Activated T-cell treated with anti-CD3 and anti-CD28 coated beads for 24 hours (primary cell): ENCODE measurements at places on chromosomes 7 and 10.

DNA sequence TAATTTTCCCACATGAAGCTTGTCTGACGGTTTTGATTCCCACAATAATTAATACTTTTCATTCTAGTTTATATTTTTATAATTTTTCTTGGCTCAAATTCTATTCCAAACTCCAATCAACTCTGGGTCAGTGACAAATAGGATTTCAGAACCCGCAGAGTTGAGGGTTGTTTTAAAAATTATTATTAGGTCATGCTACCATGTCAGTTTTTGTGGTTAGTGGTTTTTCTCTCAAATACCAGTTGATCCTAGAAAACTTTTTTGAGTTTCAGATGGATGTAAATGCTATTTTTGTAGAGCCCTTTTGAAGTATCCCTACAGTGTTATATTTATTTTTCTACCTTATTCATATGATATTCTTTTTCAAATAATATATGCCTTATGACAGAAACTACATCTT, 237.4 kb downstream of the SEMA3D start:
- DNase-seq = no peak

DNA sequence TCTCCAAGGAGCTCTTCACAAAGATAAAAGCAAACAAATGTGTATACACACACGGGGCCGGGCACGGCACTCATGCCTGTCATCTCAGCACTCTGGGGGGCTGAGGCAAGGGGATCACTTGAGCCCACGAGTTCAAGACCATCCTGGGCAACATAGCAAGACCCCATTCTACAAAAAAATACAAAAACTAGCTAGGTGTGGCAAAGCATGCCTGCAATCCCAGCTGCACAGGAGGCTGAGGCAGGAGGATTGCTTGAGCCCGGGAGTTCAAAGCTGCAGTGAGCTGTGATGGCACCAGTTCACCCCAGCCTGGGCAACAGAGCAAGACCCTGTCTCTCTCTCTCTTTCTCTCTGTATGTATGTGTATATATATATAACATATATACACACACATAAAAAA, 22.3 kb downstream of the TTYH3 start:
- DNase-seq = no peak

GRCh38 chr7:116100626-116101025, 70.1 kb upstream of the TFEC start:
- DNase-seq = no peak

DNA sequence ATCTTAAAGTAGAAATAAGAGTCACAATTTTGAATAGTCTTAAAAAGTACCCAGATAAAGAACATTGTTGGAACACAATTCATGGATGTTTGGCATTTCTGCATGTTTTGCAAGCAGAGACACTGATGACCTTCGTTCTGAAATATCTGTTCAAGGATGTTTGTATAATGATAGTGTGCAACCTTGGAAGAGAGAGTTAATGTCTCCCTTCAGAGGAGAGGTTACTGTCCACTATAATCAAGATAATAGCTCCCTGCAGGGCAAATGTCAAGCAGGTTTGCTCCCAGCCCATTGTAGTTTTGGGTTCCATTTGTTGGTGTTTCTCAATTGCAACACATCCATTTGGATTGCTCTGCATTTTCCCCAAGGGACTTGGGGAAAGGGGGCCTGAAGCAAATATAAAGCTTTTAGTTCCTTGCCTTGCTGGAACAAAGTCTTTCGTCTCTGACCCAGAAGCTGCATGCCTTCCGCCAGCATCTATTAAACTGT, 45.2 kb downstream of the COL1A2 start:
- DNase-seq = no peak

GRCh38 chr10:92834331-92834730, 14.0 kb upstream of the EXOC6 start:
- DNase-seq = no peak

DNA sequence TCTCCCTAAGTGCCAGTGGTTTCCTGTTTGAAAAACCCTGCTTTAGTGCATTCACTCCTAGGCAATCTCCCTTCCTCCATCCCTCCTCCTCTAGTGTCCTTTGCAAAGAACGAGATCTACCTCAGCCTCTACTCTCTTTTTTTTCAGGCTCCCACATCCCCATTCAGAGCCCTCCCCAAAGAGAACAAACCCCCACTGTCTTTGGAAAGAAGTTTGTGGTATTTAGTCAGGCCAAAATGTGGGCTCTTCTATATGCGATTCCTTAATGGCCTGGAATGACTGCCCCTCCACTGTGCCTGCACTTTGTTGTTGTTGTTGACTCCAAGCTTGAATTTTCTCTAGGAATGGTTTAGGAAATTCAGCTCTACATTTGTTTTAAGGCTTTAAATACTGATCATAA, 36.3 kb downstream of the PALS2 start:
- no peak for DNase-seq

DNA sequence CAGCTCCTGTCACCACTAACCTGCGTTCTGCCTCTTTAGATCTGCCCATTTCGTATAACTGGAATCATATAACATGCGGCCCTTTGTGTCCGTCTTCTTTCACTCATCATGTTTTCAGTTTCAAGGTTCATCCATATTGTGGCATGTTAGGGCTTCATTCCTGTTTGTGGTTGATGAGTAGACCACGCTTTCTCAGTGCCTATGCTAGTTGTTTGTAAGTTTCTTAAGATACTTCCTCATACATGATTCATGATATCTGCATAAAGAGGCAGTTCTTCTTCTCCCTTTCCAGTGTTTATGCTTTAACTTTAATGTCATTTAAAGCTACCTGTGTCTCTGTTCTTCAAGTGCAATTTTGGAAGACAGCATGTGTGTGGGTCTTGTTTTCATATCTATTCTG, 79.5 kb upstream of the FAM20C start:
- DNase-seq = no peak

DNA sequence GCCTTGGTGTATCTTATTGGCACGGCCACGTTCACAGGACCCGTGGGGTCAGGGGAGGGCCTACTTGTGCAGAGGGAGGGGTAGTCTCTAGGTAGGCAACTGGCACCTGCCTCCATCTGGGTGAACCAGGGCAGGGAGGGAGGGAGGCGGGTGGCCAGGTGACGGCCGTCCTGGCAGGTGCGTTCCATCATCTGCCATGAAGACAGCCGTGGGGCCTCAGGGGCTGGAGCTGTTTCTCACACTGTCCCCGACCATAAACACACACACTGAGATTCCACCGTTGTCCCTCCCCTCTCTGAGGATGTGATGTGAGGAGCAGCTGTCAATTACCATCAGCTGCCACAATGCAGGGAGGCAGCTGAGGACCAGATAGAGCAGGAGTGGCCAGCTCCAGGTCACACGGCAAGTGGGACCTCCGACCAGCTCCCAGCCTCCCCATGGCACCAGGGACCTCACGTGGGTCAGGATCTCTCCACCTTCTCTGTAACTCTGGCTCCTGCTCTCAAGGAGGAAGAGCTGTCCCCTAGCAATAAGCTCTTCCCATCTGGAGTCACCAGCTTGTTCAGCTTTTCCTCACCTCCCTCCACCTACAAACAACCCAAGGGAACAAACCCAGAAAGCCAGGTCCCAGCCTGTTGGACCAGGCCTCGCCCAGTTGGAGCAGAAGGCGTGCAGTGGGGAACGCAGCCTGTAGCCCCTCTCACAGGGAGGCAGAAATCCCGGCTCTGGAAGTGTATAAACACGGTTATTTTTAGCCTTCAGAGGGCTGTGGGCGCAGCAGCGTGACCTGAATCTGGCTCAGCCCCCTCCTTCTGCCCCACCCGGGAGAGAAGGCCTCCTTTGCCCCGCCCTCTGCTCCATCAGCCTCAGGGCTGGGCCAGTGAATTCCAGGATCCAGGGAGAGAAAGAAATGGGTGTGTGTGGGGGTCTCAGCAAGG, 33.1 kb downstream of the ZMIZ1 start:
- DNase-seq = no peak
